ENCODE measurements at places on chromosomes 3 and 15.

GRCh38 chr3:41148478-41148877 is 50.8 kb upstream of the CTNNB1 start:
- no peak for DNase-seq

- DNase-seq = no peak
Measured at GRCh38 chr15:74383286-74383685, 15.8 kb upstream of the CYP11A1 start.

DNA sequence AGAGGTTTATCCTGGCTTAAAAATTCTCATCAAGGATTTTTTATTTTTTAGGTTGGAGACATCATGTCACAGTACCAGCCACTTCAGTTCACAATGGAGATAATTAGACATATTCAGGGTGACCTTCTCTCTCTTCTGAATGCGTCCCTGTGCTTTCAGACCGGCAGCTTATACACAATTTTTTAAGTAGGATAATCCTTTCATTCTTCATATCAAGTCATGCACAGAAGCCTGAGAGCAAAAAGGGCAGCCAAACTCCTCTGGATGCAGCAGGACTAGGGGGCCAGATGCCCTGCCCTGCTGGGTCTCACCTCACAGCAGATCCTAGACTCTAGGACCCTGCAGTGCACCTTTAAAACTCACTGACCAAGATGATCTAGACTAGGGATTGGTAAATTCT is 210.4 kb downstream of the ERC2 start:
- DNase-seq = no peak

- no peak for DNase-seq
Measured at GRCh38 chr3:17945799-17946399, 203.5 kb upstream of the TBC1D5 start.

DNA sequence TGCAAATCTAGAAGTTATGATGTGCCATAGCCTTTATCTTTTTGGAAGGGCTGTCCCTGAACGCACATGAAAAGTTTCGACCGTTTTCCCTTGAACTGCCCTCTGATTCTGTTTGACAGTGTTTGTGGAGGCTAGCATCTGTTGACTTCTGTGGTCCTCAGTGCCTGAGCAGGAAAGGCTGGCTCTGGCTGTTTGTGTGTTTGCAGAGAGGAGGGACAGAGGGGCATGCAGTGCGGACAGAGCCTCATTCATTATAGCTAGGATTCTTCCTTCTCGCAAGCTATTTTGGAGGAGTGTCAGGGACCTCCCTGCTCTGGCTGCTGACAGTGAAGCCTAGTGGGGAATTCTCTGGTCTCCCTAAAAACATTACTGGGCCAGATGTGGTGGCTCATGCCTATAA is 64.5 kb downstream of the CDAN1 start:
- DNase-seq = no peak

DNA sequence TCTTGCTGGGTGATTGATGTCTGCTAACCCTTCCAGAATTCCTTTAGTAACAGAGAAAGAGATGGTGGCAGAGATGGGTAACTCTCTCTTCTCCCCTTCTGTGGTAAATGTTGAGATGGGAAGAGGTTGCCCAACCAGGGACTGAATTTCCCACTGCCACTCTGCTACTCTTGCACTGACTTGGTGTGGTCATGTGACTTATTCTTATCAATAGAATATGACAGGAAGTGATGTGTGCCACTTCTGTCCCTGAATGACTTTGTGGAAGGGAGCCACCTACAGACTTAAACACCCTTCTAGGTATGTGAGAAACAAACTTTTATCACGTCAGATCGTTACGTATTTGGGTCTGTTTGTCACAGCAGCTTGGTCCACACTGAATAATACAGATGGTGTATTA is 132.9 kb downstream of the ZNF621 start:
- no peak for DNase-seq

- no peak for DNase-seq
Measured at GRCh38 chr15:61307474-61307873, 78.4 kb upstream of the RORA start.

DNA sequence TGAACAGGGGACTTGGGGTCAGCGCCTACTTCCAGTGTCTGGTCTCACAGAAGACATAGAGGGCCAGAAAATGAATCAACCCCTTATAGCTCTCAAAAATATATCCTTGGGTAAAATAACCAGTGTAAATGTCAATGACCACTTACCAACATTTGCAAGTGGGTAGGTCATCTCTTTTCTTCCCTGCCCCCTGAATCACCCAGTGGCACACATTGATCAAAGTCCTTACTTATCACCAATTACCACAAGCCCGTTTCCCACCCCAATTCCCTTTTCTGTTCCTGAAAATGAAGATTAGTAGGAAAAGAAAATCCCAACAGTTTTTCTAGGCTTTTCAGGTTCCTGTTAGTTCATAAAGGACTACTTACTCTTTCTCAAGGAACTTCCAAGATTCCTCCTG is 70.5 kb upstream of the HEG1 start:
- DNase-seq = no peak

GRCh38 chr15:29636140-29636539 is 186.1 kb downstream of the TJP1 start:
- DNase-seq = no peak

GRCh38 chr3:101646726-101647125 is 30.2 kb downstream of the ZBTB11 start:
- DNase-seq = peak; percentile 14

- DNase-seq = no peak
Measured at GRCh38 chr15:48996276-48996675, 32.6 kb upstream of the SHC4 start.

- DNase-seq = no peak
Measured at GRCh38 chr15:97566961-97567360, 393.5 kb upstream of the ARRDC4 start.

DNA sequence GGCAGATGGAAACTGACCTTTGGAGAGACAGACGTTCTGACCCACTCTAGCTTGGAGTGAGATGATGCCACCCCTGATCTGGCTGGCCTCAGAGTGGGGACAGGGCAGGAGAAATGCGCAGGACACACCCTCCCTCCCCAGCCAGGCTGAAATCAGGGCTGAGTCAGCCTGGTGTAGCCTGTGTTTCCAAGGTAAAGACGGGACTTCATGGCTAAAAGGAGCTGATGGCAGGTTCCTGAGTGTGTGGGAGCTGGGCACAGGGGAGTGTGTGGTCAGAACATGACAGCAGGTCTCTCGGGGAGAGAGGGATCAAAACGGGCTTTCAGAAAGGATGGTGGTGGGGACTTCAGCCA is 14.6 kb upstream of the POLG start:
- no peak for DNase-seq

GRCh38 chr3:14290631-14291385 is 111.6 kb upstream of the SLC6A6 start:
- no peak for DNase-seq

- peak; percentile 70 for DNase-seq
Measured at GRCh38 chr15:95884276-95884675, 446.2 kb upstream of the NR2F2 start.

- no peak for DNase-seq
Measured at GRCh38 chr3:120641696-120642246, 40.3 kb downstream of the HGD start.

DNA sequence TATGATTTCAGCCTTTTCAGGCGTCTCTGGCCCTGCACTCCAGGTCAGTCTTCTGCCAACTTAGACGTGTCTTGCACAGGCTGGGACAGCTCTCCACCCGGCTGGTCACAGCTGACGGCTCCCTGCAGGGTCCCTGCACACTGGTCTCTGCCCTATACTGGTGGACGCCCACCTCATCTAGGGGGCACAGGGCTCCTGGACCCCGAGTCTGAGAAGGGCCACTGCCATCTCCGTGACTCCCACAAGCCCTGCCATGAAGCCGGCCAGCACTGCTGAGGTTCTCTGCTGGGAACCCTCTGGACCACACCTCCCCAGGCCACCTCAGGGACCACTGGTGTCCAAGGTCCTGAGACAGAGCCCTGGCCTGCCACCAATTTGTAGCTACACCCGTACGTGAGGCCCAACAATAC is 40.5 kb downstream of the CYFIP1 start:
- no peak for DNase-seq

- no peak for DNase-seq
Measured at GRCh38 chr15:81379269-81379668, 5.3 kb upstream of the TMC3 start.

- DNase-seq = no peak
Measured at GRCh38 chr3:170852324-170852723, 17.7 kb downstream of the RPL22L1 start.

DNA sequence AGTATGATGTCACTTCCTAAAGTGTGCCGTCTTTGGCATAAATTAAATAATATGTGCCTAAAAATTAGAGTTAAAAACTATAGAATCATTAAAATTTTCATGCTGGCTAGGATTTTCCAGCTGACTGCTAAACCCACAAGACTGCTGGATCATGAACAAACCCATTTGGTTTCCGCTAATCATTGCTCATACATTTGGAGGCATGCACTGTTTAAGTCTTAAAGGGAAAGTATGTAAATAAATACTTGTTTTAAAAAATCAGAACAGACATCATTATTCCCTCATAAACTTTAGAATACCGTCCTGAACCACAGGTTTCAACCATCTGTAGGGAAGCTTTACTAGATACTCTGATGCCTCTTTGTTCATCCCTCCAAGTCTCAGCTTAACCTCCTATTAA is 26.5 kb downstream of the ATP6V1A start:
- DNase-seq = peak; percentile 72

- DNase-seq = peak; percentile 60
Measured at GRCh38 chr3:37221407-37221806, 47.0 kb upstream of the LRRFIP2 start.

- DNase-seq = no peak
Measured at GRCh38 chr3:119300991-119301391, 6.8 kb downstream of the ARHGAP31 start.

DNA sequence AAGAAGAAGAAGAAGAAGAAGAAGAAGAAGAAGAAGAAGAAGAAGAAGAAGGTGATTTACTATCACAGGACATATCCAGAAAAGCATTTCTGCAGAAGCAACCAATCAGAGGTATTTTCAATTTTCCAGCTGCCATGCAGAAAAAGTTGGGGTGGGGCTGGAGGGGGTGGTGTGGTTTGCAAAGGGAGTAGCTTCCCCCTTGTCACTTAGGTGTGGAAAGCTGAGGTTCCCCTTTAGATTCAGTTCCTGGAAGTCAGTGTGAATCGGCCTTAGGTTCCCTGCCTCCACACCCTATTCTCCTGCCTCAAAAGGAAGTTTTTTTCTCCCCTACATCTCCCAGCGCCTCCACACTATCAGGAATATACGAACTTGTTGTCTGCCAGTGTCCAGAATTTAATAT is 276.7 kb upstream of the ARRDC4 start:
- DNase-seq = no peak

- no peak for DNase-seq
Measured at GRCh38 chr15:59946084-59946483, 58.0 kb upstream of the FOXB1 start.

GRCh38 chr15:91801836-91802534 is 51.5 kb upstream of the SLCO3A1 start:
- DNase-seq = no peak

DNA sequence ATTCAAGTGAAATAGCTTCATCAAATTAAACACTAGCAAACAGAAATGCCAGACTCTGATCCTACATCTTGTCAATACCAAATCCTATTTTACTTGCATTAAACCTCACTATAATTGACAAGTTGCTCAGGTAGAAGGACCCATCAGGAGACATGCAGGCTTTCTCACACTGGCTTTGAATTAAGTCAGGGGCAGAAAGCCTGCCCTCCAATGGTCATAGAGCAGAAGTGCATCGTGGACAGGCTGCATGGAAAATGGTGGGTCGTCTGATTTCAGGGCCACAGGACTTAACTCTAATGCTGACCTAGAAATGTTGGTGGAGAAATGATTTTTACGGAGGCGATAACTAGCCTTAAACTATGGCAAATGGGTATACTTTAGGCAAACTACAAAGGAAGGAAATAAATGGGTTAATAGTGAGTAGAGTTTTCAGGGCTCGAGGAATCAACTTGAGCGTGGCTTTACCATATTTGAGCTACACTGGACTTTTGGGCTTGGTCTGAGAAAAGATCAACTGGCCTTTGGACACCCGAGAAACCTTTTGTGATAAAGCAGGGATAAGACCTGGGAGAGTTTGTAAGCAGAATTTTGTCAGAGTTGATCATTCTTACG is 283.9 kb downstream of the GRM7 start:
- DNase-seq = no peak

- no peak for DNase-seq
Measured at GRCh38 chr3:98171071-98171470, 4.6 kb downstream of the OR5H15 start.

DNA sequence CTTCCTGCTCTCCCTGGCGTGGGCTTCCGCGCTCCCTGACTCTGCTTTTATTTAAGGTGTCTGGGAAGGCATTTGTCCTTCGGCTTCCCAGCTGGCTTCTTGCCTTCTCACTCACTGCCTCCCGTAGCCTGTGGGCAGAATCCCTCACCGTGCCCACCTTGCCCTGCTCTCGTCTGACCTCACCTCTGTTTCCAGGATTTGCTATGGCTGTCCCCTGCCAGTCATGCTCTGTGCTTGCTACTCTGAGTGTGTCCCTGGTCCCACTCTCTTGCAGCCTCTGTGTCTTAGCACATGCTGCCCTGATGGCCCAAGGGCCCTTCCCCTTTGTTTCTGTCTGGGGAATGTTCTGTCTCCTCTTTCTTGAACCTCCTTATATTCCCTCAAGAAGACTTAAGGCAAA is 26.2 kb downstream of the LPP start:
- DNase-seq = no peak

GRCh38 chr3:127108796-127109195 is 84.1 kb upstream of the PRR23E start:
- DNase-seq = no peak

DNA sequence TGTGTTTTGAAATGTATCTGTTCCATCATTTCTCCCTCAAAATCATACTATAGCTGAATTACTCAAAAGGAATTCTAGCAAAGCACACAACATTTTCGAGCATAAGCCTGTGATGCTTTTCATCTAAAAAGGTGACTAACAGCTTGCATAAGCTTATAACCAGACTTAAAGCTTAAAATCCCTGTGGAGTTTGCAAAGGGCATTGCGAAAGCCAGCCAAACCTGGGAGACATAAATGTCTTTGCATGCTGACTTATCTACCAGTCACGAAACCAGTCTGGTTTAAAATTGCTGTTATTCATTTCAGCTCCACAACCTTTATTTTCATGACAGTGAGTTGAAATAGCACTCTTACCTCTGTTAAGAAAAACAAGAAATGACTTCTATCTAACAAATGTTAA is 35.6 kb upstream of the LIPC start:
- DNase-seq = peak; percentile 53

DNA sequence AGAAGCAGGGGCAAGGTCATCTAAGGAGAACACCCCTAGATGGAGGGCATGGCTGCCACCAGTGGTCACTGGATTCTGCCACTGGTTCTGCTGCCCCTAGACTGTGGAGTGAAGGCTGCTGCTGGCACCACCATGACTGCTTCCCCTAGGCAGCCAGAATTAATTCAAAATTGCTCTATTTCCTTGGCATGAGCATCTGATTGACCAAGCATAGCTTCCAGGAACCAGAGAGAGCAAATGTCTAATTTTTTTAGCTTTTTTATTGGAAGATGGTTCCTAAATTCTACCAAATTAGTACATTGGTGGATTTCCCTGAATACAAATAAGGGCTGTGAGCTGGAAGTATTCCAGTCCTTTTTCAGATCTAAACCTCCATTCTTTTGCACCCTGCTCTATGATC is 270.2 kb upstream of the GBE1 start:
- no peak for DNase-seq
